ENCODE measurements at places on chromosomes 12 and 14. TPM values are rescaled to one million over a fixed set of nuclear protein-coding genes. Genes with fewer than 3 reads are reported as not detected.

GRCh38 chr12:102879144-102879763, 37.8 kb downstream of the PAH start:
- H3K4me3 ChIP-seq = no peak overlapping the region
- no peaks in the 10 kb centered on the region for H3K36me3 ChIP-seq
- no peak overlapping the region for H3K27ac ChIP-seq
- peak; percentile 6 for DNase-seq

RAB15 gene
- 32.1 TPM for total RNA-seq

DNA sequence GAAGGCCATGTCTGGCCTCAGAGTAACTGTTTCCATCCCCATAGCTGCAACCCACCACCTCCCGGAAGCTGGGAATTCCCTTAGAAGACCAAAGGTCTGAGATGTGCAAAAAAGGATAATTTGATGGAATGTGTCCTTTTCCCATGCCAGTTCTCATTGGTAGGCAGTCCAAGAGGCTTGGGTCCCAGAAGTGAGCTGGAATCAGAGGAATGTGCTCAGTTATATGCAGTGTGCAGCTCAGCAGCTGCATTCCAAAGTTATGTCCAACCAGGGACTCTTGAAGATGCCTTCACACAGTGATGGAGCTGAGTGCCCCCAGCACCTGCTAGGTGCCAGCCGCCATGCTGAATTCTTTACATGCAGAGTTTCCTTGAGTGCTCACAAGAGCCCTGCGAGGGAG, 583.9 kb upstream of the TBX3 start:
- no peak overlapping the region for H3K4me3 ChIP-seq
- no peaks in the 10 kb centered on the region for H3K27me3 ChIP-seq
- no peaks in the 10 kb centered on the region for H3K4me1 ChIP-seq
- no peak overlapping the region for H3K27ac ChIP-seq
- no peak for DNase-seq
- H3K36me3 ChIP-seq = no peaks in the 10 kb centered on the region

PARP2 gene
- total RNA-seq = 20.9 TPM

DNA sequence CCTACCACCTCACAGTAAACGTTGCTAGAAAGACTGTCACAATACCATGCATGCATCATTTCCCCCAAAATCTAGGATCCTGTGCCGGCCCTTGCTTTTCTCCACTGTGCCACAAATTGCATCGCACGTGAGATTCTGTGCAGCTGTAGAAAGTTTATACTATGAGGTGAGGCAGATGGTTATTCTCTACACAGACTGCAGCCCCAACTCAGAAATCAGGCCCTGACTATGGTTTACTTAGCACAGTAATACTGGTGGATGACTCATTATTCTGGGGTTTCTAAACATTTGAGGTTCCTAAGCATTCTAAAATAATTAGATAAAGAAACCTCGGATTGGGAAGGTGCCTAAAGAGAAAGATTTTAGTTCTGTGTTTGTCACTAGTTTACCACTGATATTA, 163.8 kb upstream of the CCDC198 start:
- H3K27me3 ChIP-seq = no peaks in the 10 kb centered on the region
- peak; percentile 46 for DNase-seq
- no peak overlapping the region for H3K27ac ChIP-seq
- H3K4me3 ChIP-seq = no peak overlapping the region

TMEM132C gene
- total RNA-seq = not detected

ZNF891 gene
- 1.2 TPM for total RNA-seq

Measured in astrocyte (in vitro differentiated cells and primary cell).